ENCODE measurements at places on chromosomes 4 and X.

DNA sequence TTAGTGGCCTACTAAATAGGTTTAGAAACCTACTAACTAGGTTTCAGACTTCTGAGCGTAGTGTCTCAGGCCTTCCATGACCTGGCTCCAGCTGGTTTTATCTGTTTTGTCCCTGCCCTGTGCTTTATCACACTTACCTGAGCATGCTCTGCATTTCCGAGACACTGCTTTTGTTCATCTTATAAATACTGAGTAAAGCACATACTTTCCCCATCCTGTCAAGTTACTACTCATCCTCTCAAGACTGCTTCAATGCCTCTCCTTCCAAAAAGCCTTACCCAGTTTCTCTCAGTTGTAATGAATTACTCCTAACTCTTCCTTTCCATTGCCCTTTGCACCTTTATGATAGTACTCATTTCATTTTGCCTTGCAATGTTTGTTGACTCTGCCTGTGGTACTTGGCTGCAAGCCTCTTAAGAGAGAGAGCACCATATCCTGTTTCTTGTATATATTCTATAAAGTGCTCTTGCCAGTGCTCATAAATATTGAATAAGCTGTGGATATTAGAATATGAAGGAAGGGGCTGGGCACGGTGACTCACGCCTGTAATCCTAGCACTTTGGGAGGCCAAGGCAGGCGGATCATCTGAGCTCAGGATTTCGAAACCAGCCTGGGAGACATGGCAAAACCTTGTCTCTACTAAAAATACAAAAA lies 34.4 kb downstream of the SLAIN2 start:
- no peaks in the 10 kb centered on the region for H3K4me1 ChIP-seq
- H3K27me3 ChIP-seq = no peaks in the 10 kb centered on the region
- H3K36me3 ChIP-seq = peaks cover 9% of the 10 kb centered on the region
- no peak for DNase-seq

- DNase-seq = no peak
- H3K4me3 ChIP-seq = no peak overlapping the region
- H3K27ac ChIP-seq = no peak overlapping the region
- H3K36me3 ChIP-seq = no peaks in the 10 kb centered on the region
- no peaks in the 10 kb centered on the region for H3K4me1 ChIP-seq
- no peaks in the 10 kb centered on the region for H3K27me3 ChIP-seq
These were observed 150.8 kb upstream of the DIPK2B start for GRCh38 chrX:45351478-45351877.

DNA sequence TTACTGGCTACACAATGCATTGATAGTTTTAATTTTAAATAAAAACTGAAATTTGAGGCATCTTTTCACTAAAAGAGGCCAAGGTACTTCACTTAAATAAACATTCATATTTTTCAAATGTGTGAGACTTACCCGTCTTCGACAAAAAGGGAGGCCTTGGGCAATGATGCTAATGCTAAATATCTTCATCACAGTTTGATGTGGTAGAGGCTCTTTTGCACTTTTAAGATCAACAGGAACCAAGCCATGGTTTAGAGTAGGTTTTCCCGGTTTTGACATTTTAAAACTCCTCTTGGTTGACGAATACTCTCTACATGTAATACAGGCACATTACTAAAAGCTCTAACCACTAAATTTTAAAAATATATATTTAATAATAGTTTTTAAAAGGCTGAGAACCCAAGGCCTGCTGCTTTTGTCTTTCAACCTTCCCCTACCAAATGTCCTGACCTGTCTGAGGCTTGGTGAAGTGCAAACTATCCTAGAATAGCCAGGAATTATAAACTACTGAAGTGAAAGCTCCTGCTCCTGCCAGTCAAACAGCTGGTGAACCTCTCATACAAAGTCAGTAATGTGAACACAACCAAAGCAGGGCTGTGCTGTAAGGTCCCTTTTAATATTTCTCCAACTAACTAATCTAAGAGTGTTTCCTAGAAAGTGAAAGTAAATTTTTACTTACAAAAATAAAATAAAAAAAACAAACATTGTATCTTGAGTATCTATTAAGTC lies 153.7 kb downstream of the FBXW7 start:
- no peak overlapping the region for H3K27ac ChIP-seq
- peak overlapping the region; percentile 62 for H3K4me3 ChIP-seq
- peak; percentile 10 for DNase-seq
- no peaks in the 10 kb centered on the region for H3K4me1 ChIP-seq
- H3K36me3 ChIP-seq = no peaks in the 10 kb centered on the region
- H3K27me3 ChIP-seq = no peaks in the 10 kb centered on the region

GRCh38 chr4:25190407-25190806 lies 30.2 kb upstream of the SEPSECS start:
- no peaks in the 10 kb centered on the region for H3K4me1 ChIP-seq
- H3K27ac ChIP-seq = no peak overlapping the region
- no peak for DNase-seq
- no peak overlapping the region for H3K4me3 ChIP-seq
- no peaks in the 10 kb centered on the region for H3K36me3 ChIP-seq

DNA sequence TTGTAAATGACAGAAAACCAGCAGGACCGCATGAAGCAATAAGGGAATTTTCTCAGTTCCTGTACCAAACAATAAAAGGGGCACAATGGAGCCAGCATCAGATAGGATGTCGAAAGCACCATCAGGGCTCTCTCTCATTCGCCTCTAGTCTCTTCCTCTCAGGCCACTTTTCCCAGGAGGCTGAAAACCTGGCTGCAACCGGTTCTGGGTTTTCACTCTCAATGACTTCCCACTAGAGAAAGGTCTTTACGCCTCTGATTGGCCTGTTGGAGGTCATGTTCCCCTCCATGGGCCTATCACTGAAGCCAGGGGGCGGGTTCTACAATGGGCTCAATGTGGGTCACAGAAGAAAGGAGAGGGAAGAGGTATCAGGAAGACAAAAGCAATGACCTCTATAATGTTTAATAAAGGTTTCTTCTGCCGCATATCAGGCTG lies 29.3 kb downstream of the ZNF827 start:
- no peaks in the 10 kb centered on the region for H3K27me3 ChIP-seq
- H3K36me3 ChIP-seq = peaks cover 2% of the 10 kb centered on the region
- no peak overlapping the region for H3K4me3 ChIP-seq
- no peak overlapping the region for H3K27ac ChIP-seq

DNA sequence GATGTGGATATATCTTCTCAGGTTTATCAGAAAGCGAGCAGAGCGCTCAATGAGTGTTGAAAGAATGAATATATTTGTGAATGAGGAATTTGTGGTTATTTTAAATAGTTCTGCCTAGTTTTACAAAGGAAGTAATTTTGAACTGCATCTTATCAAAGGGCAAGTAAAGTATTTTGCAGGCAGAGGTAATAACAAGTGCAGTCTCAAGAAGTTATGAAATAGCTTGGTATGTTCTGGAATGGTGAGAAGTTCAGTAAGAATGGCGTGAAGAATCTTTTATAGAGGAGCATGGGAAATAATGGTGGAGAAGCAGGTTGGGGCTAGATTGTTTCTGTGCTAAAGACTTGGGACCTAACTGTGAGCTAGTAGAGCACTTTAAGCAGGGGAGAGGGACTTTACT lies 10.9 kb downstream of the TMA16 start:
- no peak overlapping the region for H3K4me3 ChIP-seq
- H3K27ac ChIP-seq = no peak overlapping the region
- peaks cover 25% of the 10 kb centered on the region for H3K36me3 ChIP-seq
- DNase-seq = peak; percentile 6
- H3K27me3 ChIP-seq = no peaks in the 10 kb centered on the region
- peaks cover 6% of the 10 kb centered on the region for H3K4me1 ChIP-seq

DNA sequence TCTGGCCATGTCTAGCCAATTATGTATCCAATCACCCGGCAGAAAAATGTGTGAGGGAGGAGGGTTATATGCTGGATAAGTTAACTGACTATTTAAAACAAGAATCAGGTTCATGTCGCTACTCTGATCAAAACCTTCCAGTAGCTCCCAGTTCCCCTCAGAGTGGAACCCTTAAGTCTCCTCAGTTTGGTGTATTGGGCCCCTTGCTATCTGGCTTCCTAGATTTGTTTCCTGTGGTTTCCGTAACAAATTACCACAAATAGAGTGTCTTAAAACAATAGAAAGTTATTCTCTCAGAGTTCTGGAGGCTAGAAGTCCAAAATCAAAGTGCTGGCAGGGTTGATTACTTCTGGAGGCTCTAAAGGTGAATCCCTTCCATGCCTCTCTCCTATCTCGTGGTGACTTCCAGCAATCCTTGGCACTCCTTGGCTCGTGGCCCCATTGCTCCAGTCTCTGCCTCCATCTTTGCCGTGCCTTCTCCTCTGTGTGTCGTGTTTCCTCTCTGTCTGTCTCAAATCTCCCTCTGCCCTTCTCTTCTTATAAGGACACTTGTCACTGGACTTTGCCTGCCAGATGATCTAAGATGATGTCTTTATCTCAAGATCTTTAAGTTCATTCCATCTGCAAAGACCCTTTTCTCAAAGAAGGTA lies 10.5 kb upstream of the ENPP6 start:
- peak; percentile 56 for DNase-seq
- H3K27ac ChIP-seq = no peak overlapping the region
- no peak overlapping the region for H3K4me3 ChIP-seq
- no peaks in the 10 kb centered on the region for H3K36me3 ChIP-seq
- peaks cover 31% of the 10 kb centered on the region for H3K4me1 ChIP-seq
- H3K27me3 ChIP-seq = no peaks in the 10 kb centered on the region

GRCh38 chr4:71570492-71570891 lies 213.4 kb downstream of the GC start:
- no peaks in the 10 kb centered on the region for H3K27me3 ChIP-seq
- no peaks in the 10 kb centered on the region for H3K4me1 ChIP-seq
- H3K27ac ChIP-seq = no peak overlapping the region
- H3K36me3 ChIP-seq = no peaks in the 10 kb centered on the region
- no peak overlapping the region for H3K4me3 ChIP-seq
- DNase-seq = no peak

DNA sequence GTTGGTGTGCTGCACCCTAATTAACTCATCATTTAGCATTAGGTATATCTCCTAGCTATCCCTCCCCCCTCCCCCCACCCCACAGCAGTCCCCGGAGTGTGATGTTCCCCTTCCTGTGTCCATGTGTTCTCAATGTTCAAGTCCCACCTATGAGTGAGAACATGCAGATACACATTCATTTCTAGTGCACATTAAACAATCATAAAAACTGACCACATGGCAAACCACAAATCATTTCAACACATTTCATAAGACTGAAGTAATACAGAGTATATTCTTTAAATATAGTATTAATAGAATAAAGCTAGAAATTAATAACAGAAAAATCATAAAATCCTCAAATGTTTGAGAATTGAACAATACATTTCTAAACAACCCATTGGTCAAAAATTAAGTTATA lies 34.1 kb downstream of the PRKG2 start:
- no peaks in the 10 kb centered on the region for H3K27me3 ChIP-seq
- no peak overlapping the region for H3K4me3 ChIP-seq
- DNase-seq = peak; percentile 68
- H3K27ac ChIP-seq = no peak overlapping the region
- H3K36me3 ChIP-seq = peaks cover 36% of the 10 kb centered on the region

DNA sequence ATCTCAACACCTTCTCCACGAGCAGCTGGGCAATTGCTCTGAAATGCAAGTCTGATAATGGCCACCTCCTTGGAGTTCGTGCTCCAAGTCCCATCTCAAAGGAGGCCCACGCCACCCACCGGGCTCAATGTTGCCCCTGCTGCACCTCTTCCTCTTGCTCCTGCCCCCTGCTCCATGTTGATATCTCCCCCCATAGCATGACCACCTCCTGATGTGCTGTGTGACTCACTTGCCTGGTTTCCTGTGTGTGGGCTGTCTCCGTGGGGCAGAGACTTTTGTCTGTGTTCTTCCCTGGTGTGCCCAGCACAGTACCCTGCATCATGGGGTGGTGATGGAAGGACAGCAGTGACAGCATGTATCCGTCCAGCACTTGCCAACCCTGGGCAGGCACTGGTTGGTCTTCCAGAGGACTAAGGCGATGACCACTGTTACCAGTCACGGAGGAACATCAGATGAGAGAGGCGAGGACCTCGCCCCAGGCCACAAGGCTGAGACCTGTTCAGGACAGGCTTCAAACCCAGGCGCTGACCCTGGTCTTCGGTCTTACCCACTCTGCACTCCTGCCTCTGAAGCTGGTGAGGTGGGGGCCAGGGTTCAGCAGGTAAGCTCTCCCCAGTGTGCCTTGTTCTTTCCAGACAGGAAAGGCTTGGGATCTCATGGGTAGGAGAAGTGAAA lies 104.6 kb upstream of the LRPAP1 start:
- H3K4me3 ChIP-seq = no peak overlapping the region
- H3K27ac ChIP-seq = no peak overlapping the region
- no peak for DNase-seq
- no peaks in the 10 kb centered on the region for H3K4me1 ChIP-seq
- H3K27me3 ChIP-seq = no peaks in the 10 kb centered on the region

GRCh38 chr4:100450449-100450848 lies 67.4 kb downstream of the EMCN start:
- no peak overlapping the region for H3K27ac ChIP-seq
- no peaks in the 10 kb centered on the region for H3K36me3 ChIP-seq

- no peaks in the 10 kb centered on the region for H3K4me1 ChIP-seq
- no peak for DNase-seq
- H3K36me3 ChIP-seq = no peaks in the 10 kb centered on the region
- H3K27me3 ChIP-seq = no peaks in the 10 kb centered on the region
These were observed 240.7 kb downstream of the IQCM start for GRCh38 chr4:149574971-149575370.

DNA sequence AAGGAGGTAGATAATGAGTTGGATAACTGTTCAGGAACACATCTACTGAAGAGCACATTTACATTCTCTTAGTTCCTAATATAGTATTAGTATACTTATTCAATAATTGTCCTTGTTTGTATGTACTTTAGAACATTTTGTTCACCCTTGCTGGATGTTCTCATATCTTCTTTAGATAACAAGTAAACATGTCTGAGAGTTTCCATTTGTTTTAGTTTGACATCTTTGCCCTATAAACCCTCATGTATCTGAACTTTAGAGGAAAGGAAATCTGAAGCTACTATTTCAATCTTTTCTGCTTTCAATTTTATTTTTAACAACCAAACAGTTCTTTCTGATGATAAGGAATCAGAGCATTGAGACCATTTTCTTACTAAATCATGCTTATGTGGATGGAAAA lies 518.6 kb downstream of the RPA4 start:
- no peak overlapping the region for H3K27ac ChIP-seq
- DNase-seq = no peak
- H3K36me3 ChIP-seq = no peaks in the 10 kb centered on the region
- no peaks in the 10 kb centered on the region for H3K4me1 ChIP-seq
- H3K4me3 ChIP-seq = no peak overlapping the region
- no peaks in the 10 kb centered on the region for H3K27me3 ChIP-seq

- no peak for DNase-seq
- no peaks in the 10 kb centered on the region for H3K27me3 ChIP-seq
- no peak overlapping the region for H3K4me3 ChIP-seq
- no peak overlapping the region for H3K27ac ChIP-seq
- peaks cover 18% of the 10 kb centered on the region for H3K4me1 ChIP-seq
These were observed 51.3 kb downstream of the NOP14 start for GRCh38 chr4:2911868-2912267.

GRCh38 chr4:142404191-142404611 lies 441.9 kb downstream of the INPP4B start:
- H3K4me3 ChIP-seq = peak overlapping the region; percentile 77
- no peak overlapping the region for H3K27ac ChIP-seq
- H3K4me1 ChIP-seq = peaks cover 45% of the 10 kb centered on the region

GRCh38 chr4:125705681-125706080 lies 390.9 kb downstream of the FAT4 start:
- H3K27me3 ChIP-seq = no peaks in the 10 kb centered on the region
- no peaks in the 10 kb centered on the region for H3K4me1 ChIP-seq
- no peaks in the 10 kb centered on the region for H3K36me3 ChIP-seq
- no peak overlapping the region for H3K4me3 ChIP-seq
- H3K27ac ChIP-seq = no peak overlapping the region
